ENCODE measurements at places on chromosomes 6 and 20. TPM values are rescaled to one million over a fixed set of nuclear protein-coding genes. Genes with fewer than 3 reads are reported as not detected.

ADGRB3 gene
- total RNA-seq, result 1.2 TPM

FOXC1 gene
- total RNA-seq, result 1.6 TPM

OXT gene
- not detected for total RNA-seq

TMEM200A gene
- total RNA-seq, result 8.7 TPM

DNA sequence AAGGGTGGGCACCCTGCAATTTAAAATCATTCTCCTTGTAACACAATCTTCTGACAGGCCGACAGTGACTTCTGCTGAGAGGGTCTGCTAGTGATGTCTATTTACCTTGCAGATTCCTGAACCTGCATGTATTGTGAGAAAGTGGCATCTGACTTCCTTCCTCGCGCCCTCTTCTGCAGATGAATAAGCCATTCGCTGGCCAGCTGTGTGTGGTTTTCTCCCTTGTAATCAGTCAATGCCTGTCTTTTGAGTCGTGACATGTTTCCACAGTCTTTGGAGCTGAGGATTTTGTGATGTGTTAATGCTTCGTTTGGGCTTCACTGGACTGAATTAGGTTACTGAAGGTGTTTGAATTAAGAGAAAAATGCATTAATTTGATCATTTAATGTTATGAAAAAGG, 125.3 kb downstream of the GRM1 start:
- DNase-seq, result no peak

DNA sequence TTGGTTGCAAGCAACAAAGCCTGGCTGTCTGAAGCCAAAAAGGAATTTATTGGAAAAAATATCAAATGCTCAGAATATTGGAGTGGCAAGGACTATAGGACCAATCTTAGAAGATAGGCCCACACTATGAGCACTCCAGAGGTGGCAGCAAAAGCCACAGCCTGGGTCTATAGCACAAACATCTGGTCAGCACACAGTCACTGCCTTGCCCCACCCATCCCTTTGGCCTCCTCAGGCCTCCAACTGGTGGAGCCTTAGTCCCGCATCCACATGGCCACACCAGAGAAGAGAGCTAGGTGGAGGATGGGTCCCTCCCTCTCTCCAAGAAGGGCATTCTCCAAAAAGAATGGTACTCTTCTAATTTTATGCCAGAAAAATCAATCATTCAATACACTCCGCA, 14.0 kb downstream of the NUDT3 start:
- DNase-seq, result no peak

DNA sequence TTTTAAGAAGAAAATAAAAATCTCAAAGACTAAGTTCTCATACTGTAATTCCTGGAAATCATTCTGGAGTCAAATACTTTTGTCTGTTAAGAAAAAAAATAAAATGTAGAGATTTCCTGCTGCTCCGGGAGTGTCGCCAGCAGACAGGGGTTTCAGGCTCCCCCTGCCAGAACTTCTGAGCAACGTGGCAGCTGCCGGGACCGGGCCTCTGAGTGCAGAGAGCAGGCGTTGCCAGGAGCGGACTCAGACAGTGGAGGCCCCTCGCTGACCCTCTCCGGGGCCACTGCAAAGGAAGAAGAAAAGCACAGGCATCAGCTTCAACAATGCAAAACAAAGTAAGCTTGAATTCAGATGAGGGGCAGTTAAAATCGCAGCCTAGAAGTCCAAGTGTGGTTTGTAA, 95.5 kb downstream of the THBS2 start:
- DNase-seq, result no peak

- DNase-seq, result no peak
These were observed 609.1 kb upstream of the SLC35B3 start for GRCh38 chr6:9044426-9044825.

DNA sequence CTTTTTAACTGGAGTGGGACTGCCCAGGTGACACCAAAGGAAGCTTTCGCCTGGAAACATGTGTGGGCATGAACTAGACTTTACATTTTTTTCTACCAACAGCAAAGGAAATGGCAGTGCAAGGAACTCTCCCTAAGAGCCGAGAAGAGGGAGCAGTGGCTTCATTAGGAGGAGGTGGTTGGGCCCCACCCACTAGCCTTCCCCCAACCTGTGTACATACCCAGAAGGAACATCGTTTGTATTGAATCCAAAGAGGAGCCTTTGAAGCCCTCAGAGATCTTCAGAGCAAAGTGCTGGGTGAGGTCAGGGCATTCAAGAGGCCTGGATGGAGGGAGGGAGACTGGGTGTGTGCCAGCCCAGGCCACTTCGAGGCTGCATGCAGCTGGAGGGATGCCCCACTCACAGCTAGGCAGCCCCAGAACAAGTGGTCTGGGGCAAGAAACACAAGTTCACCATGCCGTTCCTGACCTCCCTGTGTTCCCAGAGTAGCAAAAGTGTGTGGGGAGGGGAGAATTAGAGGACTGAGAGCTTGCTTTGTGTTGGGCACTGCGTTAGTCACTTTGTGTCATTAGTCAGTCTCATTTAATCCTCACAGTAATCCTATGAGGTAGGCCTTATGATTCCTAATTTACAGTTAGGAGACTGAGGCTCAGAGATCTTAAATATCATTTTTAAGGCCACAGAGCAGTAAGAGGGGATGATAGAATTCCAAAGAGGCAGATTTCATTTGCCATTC, 191.6 kb upstream of the SUPT3H start:
- DNase-seq, result no peak

DNA sequence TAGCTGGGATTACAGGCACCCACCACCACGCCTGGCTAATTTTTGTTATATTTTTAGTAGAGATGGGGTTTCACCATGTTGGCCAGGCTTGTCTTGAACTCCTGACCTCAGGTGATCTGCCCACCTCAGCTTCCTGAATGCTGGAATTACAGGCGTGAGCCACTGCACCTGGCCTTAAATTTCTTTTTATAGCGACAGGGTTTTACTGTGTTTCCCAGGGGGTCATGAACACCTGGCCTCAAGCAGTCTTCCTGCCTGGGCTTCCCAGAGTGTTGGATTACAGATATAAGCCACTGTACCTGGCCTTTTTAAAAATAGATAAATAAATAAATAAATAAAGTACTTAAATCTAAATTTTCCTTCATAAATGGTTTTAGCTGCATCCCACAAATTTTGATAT, 57.5 kb downstream of the LIN28B start:
- DNase-seq, result no peak

GRCh38 chr6:41051873-41052272, 1.1 kb upstream of the APOBEC2 start:
- DNase-seq, result no peak

DNA sequence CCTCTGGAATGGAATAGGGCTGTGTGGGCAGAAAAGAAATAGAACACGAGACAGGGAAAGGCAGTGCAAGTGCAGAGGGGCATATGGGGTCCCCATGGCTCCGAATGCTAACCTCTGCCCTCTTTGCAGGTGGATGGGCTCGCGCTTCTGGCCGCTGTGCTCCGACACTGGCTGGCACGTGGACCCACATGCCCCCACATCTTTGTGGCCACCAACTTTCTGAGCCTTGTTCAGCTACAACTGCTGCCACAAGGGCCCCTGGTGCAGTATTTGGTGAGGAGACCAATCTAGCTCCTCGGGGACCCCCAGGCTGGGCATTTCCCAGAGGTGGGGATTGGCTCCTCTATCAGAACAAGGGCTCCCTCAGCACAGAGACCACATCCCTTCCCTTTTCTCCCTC, 1.1 kb upstream of the SAPCD1 start:
- no peak for DNase-seq

DNA sequence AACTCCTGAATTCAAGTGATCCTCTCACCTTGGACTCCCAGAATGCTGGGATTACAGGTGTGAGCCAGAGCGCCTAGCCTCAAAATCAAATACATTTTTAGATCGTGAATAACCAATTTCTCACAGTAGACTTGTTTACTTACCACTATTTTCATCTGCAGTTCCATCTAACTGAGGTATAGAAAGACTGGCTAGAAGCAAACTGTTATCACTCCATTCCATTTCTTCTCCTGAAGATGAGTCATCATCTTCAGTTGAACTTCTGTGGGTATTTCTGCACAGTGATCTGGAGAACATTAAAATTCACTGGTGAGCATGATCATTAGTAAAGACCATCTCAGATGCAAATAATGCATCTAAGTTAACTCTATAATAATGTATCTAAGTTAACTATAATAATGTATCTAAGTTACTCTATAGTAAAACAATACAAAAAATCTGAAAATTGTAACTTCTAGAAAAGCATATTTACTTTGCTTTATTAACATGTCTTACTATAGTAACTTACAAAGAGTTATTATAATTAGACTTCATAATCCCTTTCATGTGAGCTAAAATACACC, 105.4 kb downstream of the REV3L start:
- DNase-seq, result no peak

- no peak for DNase-seq
These were observed 3.1 kb downstream of the TRAPPC3L start for GRCh38 chr6:116542426-116542825.

- no peak for DNase-seq
These were observed 18.8 kb downstream of the ZFAND3 start for GRCh38 chr6:37838219-37838921.

DNA sequence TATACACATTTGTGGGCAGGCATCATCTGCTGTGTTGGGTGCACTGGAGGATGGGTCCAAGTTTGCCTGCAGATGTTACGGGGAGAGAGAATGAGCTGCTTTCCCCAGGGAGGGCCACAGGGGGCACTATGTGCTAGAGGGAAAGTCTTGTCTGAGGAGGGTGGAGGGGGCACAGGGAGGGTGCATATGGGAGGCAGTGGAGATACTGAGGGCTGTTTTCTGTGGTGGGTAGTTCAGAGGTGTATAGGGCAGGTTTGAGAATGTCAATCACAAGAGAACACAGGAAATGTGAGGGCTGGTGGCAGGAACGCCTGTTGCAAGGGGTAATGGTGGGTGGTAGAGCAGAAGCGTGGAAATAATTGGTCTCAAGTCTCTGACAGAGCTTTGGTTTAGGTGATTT, 7.7 kb upstream of the PTPRA start:
- DNase-seq, result no peak

GRCh38 chr6:437037-437392, 45.5 kb downstream of the IRF4 start:
- DNase-seq, result no peak

- no peak for DNase-seq
These were observed 26.3 kb upstream of the FYN start for GRCh38 chr6:111899531-111899930.

Data from Peyer's patch (tissue), 4 donors.